ENCODE measurements at places on chromosomes 2 and 18.

DNA sequence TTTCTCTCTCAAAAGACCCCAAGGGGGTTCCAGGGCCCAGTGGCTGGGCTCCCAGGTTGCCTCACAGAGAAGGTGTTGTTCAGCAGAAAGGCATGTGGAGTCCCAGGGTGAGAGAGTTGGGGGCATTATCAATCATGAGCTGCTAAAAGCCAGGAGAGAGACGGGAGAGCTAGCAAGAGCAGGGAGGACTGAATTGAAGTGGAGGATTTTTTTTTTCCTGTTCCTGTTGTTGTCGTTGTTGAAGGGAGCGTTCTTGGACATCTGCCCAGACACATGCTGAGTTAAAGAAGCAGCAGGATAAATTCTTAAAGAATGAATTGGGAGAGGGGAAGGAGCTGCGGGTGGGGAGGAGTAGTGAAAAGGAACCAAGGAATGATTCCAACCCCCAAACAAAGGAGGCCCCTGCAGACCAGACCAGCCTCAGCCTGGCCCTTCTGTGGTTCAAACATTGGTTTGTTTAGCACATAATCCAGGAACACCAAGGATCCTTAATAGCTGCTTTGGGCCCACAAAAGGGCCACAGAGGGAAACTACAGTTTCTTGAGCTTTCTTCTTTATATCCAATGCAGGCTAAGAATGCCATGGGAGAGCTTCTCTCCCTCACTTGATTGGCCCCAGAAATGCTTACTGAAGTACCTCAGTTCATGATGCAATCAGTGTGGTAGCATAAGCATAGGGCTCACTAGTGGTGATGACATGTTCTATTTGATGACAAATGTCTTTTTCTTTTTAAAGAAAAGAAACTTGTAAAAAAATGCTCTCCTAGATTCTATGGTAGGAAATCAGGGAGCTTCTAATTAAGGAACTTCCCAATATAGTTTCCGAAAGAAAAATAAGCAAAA is 146.0 kb downstream of the SETBP1 start:
- no peak for DNase-seq

- no peak for DNase-seq
These were observed 60.7 kb downstream of the LRRFIP1 start for GRCh38 chr2:237688081-237688480.

DNA sequence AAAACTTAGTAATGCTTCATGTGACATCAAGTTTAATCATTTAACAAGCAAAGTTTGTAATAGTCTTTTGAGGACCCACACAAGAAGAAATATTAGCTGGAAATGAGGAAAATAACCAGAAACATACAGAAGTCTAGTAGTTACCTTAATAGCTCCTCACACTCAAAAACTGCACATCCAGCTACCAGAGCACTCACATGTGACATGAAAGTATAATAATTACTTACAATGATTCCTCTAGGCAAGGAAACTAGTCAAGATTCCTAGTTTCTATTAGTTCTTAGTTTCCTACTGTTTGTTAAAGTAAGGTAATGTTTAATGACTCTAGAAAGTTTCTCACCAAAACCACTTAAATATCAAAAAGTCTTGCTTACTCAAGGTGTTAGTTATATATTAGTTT is 335.8 kb downstream of the RAD51AP2 start:
- DNase-seq: no peak

GRCh38 chr2:235291461-235291860 is 202.4 kb upstream of the AGAP1 start:
- DNase-seq: no peak

- no peak for DNase-seq
These were observed 9.9 kb downstream of the FHL2 start for GRCh38 chr2:105388971-105389381.

- no peak for DNase-seq
These were observed 32.4 kb downstream of the SMAD2 start for GRCh38 chr18:47898055-47898454.
